ENCODE measurements at places on chromosomes 12 and 14.

DNA sequence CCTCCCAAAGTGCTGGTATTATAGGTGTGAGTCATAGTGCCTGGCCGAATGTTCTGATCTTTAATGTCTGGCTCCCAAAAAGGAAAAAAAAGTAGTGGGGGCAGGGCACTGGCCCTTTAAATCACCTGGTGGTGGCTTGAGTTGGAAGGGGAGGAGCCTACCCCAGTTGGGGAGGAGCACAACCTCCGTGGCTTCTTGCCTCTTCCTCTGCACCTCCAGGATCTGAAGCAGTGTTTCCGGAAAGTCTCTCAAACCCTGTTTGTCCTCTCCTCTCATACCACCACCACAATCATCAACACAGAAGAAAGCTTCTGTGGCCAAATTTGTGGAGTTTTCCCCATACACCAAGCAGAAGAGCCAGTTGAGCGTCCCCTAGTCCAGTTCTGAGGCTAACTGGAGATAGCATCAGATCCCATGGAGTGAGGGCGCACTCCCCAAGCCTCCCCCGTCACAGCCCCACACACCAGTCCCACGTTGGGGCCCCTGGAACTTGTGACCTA, 24.3 kb upstream of the RCOR1 start:
- no peaks in the 10 kb centered on the region for H3K4me1 ChIP-seq
- H3K36me3 ChIP-seq = no peaks in the 10 kb centered on the region
- H3K4me3 ChIP-seq = no peak overlapping the region
- H3K27ac ChIP-seq = no peak overlapping the region

DNA sequence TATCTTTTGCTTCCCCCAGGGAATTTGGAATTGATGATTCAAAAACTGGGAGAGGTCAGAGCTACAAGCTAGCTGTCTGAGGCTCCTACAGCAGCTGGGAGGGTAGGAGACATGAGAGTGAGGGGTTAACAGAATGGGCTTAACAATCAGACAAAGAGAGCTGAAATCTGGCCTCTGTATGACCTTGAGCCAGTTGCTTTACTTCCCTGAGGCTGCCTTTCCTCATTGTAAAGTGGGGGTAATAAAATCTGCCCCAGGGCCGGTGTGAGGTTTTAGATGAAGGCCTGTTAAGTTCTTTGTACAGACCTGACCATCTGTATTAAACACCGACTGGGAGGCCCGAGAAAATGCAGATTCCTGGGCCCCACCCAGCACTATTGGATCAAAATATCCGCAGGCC, 164.3 kb upstream of the NOS1 start:
- no peak overlapping the region for H3K27ac ChIP-seq
- H3K36me3 ChIP-seq = no peaks in the 10 kb centered on the region
- no peaks in the 10 kb centered on the region for H3K27me3 ChIP-seq
- H3K4me1 ChIP-seq = no peaks in the 10 kb centered on the region
- no peak overlapping the region for H3K4me3 ChIP-seq
- DNase-seq = no peak

DNA sequence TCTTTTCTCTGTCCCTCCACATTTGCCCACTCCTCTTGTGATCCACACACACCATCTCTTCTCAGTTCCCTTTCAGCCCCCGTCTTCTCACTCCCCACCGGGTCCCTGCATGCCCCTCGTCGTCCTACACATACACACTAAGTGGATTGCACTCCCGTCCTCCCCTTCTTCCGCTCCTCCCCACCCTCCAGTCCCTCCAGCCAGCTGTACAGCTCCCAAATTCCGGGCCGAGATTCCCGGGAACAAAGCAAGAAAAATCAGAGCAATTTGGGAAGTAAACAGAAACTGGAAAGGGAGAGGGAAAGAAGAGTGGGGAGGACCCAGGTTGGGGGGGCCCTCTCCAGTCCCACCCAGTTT, 282 bp upstream of the IGFBP6 start:
- peak overlapping the region; percentile 82 for H3K27ac ChIP-seq
- no peak for DNase-seq
- H3K27me3 ChIP-seq = no peaks in the 10 kb centered on the region
- H3K4me3 ChIP-seq = peak overlapping the region; percentile 65
- H3K36me3 ChIP-seq = peaks cover 8% of the 10 kb centered on the region
- peaks cover 36% of the 10 kb centered on the region for H3K4me1 ChIP-seq

- H3K27me3 ChIP-seq = no peaks in the 10 kb centered on the region
- H3K4me3 ChIP-seq = no peak overlapping the region
- no peak overlapping the region for H3K27ac ChIP-seq
Measured at GRCh38 chr12:69602954-69603353, 7.8 kb downstream of the LRRC10 start.

DNA sequence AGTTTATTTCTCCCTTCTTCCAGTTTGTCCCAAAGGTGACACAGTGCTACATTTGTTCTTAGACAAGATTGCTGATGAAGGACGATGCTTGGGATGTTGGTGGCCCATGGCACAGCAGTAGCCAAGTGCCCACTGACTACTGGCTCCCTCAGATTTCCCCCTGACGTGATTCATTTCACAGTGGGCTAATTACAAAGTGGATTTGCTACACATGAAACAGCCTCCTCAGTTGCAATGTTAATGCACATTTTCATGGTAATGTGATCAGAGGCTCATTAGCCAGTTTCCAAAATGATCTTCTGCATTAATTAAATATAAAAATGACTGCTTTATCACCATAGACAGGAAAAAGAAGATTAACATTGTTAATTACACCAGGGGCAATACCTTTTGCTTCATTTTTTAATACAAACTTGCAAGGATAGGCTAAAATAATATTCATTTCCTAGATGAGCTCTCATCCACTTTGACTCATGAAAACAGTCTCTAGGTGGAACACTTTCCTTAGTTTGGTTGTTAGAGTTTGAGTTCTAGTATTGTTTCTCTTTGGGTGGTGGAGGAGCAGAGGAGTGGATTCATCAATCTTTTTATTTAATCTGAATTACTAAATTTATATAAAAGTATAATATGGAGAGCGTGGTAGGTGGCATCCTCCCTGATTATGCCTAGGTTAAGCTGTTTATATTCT, 250.9 kb downstream of the PDZRN4 start:
- H3K4me1 ChIP-seq = peaks cover 36% of the 10 kb centered on the region
- no peak overlapping the region for H3K4me3 ChIP-seq
- DNase-seq = no peak
- H3K36me3 ChIP-seq = no peaks in the 10 kb centered on the region
- no peak overlapping the region for H3K27ac ChIP-seq

DNA sequence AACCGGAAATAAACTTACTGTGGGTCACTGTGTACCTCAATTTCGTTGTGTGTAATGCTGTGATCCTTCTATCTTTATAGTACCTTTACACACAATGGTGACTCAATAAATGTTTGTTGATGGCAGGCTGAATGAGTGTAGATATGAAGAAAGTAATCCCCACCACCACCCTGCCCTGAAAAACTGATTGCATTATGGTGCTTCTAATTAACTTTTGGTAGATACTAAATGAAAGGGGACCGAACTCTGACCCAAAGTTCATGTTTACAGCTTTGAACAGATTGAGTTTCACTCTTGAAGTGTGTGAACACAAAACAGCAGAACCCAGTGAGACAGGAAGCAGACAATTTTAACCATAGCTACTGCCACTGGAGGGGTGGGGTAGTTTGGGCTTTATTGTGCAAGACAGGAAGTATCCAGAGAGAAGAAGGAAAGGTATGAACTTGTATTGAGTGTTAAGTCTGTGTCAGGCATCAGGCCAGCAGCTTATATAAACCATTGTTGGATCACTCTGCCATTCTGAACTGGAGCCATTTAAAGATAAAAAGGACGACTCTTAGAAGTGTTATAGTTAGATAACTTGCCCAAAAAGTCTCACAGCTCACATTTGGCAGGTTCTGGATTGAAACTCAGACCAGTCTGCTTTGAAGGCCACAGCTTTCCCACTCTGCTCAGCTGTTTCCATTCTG, 197.0 kb upstream of the AMIGO2 start:
- no peak overlapping the region for H3K4me3 ChIP-seq
- no peaks in the 10 kb centered on the region for H3K36me3 ChIP-seq
- peak; percentile 80 for DNase-seq
- no peaks in the 10 kb centered on the region for H3K27me3 ChIP-seq

- no peak for DNase-seq
- H3K27me3 ChIP-seq = no peaks in the 10 kb centered on the region
- H3K36me3 ChIP-seq = no peaks in the 10 kb centered on the region
Measured at GRCh38 chr12:1369460-1369859, 224.9 kb downstream of the FBXL14 start.

GRCh38 chr12:67069451-67070306, 199.5 kb upstream of the CAND1 start:
- H3K4me3 ChIP-seq = peak overlapping the region; percentile 68
- no peaks in the 10 kb centered on the region for H3K36me3 ChIP-seq
- H3K27me3 ChIP-seq = no peaks in the 10 kb centered on the region
- peak; percentile 77 for DNase-seq
- peak overlapping the region; percentile 78 for H3K27ac ChIP-seq

DNA sequence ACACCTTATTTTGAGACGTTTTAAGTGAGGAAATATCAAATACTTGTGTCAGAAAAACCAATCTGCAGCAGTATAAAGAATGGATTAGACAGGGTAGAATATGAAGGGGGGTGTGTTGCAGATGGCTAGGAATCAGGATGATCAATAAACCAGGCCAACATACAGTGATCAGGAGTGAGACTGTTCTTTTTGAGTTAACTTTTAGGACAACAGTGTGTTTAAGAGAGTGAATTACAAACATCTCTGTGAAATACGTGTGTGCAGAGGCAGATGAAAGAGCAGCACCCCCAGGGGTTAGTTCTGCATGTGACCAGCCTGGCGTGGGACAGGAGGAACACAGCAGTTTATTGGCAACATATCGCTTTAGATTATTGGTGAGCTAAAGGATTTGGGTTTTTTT, 10.6 kb upstream of the NRDE2 start:
- H3K36me3 ChIP-seq = no peaks in the 10 kb centered on the region
- H3K27ac ChIP-seq = no peak overlapping the region
- no peak for DNase-seq

- peak; percentile 42 for DNase-seq
- no peaks in the 10 kb centered on the region for H3K27me3 ChIP-seq
- H3K4me1 ChIP-seq = no peaks in the 10 kb centered on the region
Measured at GRCh38 chr14:100476012-100476822, 111.0 kb downstream of the BEGAIN start.

DNA sequence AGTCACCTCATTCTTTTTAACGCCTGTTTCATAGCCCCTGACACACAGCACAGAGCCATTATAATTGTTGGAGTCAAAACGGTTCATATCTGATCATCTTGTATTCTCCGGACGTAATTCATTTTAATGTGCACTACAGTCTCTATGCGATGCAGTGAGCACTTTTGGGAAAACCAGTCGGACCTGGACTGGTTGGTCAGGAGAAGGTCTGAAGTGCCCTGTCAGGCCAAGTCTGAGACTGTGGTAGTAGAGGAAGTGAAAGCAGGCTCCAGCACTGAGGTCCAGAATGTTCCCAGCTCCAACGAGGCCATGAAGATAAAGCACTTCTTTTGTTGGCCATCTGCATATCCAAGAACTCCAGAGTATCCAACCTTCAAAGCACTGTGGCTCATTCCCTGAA, 117.1 kb upstream of the NCOR2 start:
- no peaks in the 10 kb centered on the region for H3K36me3 ChIP-seq
- no peaks in the 10 kb centered on the region for H3K27me3 ChIP-seq
- DNase-seq = no peak
- H3K27ac ChIP-seq = peak overlapping the region; percentile 78

- H3K4me3 ChIP-seq = no peak overlapping the region
- peaks cover 22% of the 10 kb centered on the region for H3K4me1 ChIP-seq
- DNase-seq = peak; percentile 55
- no peaks in the 10 kb centered on the region for H3K27me3 ChIP-seq
Measured at GRCh38 chr12:75720812-75721641, 209.6 kb upstream of the KRR1 start.

DNA sequence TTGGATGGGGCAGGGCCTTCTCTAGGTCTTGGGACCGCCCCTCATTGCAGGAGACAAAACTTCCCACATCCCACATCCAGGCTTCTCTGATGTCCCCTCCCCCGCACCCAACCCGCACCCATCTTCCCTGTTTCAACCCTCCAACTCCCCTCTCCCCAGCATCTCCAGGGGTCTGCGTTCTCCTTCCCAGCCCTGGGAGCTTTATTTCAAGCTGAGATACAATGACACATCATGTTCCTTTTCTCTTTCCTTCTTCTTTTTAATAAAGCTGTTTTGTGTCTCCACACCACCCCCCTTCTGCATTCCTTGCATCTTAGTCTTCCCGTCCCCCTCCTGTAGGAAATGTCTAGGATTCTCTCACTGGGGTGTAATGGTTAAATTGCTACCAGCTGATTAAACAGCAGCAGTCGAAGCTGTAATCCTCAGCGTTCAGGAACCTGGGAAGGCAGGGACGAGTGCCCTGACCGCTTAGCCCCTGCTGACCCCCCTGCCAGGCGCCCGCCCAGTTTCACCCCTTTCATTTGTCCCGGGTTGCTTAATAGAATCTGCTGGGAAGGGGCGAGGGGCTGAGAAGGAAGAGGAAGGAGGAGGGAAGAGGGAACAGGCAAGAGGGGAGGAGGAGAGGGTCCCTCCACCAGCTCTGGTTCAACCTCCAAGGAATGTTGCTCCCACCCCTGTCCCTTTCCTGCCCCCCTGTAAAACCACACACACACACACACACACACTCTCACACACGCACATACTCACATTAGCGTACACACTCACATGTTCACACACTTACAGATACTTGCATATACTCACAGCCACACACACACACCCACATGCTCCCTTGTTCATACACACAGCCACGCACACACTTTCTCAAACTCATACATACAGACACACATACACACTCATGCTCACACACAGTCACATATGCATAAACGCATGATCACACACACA, 104.5 kb upstream of the MED13L start:
- peak; percentile 68 for DNase-seq
- no peaks in the 10 kb centered on the region for H3K27me3 ChIP-seq
- peaks cover 6% of the 10 kb centered on the region for H3K4me1 ChIP-seq
- H3K4me3 ChIP-seq = no peak overlapping the region
- H3K36me3 ChIP-seq = no peaks in the 10 kb centered on the region

GRCh38 chr14:75231320-75231719, 47.3 kb upstream of the FOS start:
- H3K4me1 ChIP-seq = peaks cover 28% of the 10 kb centered on the region
- peak overlapping the region; percentile 69 for H3K27ac ChIP-seq
- H3K27me3 ChIP-seq = no peaks in the 10 kb centered on the region
- H3K4me3 ChIP-seq = no peak overlapping the region
- H3K36me3 ChIP-seq = no peaks in the 10 kb centered on the region

DNA sequence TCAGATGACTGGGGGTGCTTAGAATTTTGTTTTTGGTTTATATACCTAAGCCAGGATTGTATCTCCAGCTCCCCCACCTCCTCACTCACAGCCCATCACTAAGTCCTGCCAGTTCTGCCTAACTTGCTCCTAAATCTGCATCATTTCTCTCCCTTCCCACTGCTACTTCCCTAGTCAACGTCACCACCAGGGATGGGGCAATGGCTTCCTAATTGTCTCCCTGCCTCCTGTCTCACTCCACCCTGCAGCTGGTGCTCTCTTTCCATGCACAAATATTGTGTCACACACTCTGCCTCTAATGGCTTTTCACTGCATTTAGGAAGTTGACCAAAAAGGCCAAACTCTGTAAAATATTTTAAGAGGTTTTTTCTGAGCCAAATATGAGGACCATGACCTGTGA, 11.5 kb downstream of the OAS2 start:
- no peaks in the 10 kb centered on the region for H3K4me1 ChIP-seq
- no peaks in the 10 kb centered on the region for H3K27me3 ChIP-seq
- DNase-seq = no peak
- H3K27ac ChIP-seq = no peak overlapping the region
- peaks cover 54% of the 10 kb centered on the region for H3K36me3 ChIP-seq

- no peak overlapping the region for H3K27ac ChIP-seq
- peak; percentile 57 for DNase-seq
- H3K36me3 ChIP-seq = no peaks in the 10 kb centered on the region
- H3K4me1 ChIP-seq = peaks cover 72% of the 10 kb centered on the region
Measured at GRCh38 chr12:15152456-15152855, 68.8 kb downstream of the RERG start.
